NCI-H446 (cell line): ENCODE measurements at places on chromosomes 4 and X.

DNA sequence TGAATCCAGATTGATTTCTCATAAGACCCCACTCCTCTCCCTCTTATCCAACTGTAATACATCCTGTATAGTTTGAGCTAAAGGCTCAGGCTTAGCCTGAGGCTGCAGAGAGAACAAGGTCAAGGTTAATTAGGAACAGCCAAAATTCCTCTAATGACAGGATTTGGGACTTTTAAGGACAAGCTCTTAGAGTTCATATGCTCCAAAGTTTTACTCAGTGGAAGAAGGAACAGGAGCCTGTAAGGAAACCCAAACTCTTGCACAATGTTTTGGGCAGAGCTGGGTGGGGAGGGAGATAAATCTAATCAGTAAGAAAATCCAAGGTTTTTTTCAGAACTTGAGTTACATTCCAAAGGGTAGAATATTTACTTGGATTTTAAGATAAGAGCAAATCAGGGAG is 238.8 kb downstream of the QDPR start:
- DNase-seq = no peak

DNA sequence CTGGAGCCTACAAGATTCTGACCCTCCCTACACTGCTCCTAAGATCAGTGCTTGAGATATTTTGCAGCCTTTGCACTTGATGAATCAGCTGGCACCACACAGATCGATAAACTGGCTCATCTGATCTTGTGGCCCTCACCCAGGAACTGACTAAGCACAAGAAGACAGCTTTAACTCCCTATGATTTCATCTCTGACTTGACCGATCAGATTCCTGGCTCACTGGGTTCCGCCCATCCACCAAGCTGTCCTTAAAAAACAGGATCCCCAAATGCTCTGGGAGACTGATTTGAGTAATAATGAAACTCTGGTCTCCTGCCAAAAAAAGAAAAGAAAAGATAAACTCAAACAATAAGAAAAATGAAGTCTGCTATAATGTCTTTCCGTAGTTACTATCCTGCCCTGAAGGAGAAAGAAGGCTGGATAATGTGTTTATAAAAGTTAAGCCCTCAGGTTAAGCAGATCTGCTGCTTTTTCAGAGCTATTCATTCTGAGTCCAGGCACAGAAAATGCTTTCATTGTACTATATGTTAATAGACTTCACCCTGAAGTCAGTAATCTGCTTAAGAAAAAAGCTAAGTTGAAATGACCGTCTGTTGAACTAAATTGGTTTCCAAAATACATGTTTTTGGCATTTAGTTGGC is 795.2 kb downstream of the TRIML1 start:
- no peak for DNase-seq

GRCh38 chr4:26023203-26023972 is 109.4 kb downstream of the SMIM20 start:
- no peak for DNase-seq

DNA sequence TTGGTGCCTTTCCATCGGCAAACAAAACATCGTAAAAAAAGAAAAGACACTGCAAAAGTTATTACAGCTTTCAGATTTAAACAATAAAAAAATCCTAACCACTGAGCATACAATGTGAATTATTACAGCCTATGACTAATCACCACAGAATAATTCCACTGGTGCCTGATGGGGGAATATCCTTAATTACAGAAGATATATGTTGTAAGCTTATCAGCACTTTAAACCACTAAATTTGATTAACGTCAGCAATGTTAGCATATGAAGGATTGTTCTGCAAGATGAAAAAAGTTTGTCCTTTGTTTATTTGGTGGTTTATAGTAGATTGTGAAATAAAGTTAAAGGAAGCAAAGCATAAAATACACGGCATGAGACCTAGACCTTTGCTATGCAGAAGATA is 210.2 kb upstream of the ADAMTS3 start:
- no peak for DNase-seq

- DNase-seq = no peak
Observed at GRCh38 chr4:45910511-45910910, 213.3 kb downstream of the GABRG1 start.

- no peak for DNase-seq
Observed at GRCh38 chr4:81564025-81564424, 92.3 kb upstream of the RASGEF1B start.

DNA sequence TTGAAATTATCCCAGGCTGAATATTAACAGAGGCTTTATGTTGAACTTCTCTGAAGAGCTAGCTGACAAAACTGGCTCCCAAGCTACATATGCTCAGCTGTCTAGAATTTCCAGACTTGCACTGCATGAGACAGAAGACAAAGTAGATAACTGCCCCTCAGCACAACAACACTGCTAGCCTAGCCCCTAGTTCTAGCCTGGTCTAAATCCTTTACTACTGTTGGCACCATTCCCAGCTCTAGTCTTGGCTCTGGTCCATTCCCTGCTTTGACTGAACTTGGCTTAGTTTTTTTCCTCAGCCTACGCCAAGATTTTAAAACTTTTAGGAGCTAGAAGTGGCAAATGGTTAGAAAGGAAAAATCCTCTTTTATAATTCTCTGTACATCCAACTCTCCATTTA is 7.6 kb upstream of the OPHN1 start:
- DNase-seq = peak; percentile 77

GRCh38 chrX:348461-349117 is 30.0 kb upstream of the GTPBP6 start:
- DNase-seq = no peak
